Ovary (tissue), 10 donors: ENCODE measurements at places on chromosomes 1 and 21. TPM values are rescaled to one million over a fixed set of nuclear protein-coding genes. Genes with fewer than 3 reads are reported as not detected.

- H3K4me1 ChIP-seq: no peaks in the 10 kb centered on the region
- no peak for DNase-seq
- H3K36me3 ChIP-seq: no peaks in the 10 kb centered on the region
- no peak overlapping the region for H3K4me3 ChIP-seq
- no peak overlapping the region for H3K27ac ChIP-seq
Observed at GRCh38 chr1:116529199-116529631, 41.6 kb downstream of the CD58 start.

TMEM51 gene
- 9.4 TPM for polyA plus RNA-seq

DNA sequence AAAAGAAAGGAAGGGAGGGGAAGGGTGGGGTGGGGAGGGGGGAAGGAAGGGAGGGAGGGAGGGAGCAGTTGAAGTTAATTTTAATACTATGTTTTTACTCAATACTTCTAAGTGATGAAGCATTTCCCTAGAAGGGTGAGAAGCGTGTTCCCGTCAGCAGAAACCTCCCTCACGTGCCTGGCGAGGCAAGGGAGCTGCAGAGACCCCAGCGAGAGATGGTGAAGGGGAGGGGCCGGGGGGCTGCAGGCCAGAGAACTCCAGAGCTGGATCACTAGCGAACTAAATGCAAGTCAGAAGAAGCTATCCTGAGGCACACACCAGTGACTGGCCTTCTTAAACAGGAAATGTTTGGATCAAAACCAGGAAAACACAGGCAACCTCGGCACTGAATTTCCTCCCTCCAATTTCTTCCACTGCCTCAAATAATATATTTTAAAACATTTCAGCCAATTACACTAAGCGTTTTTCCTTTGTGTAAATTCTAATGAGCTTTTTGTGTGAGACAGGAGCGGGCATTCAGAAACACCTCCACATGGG is 18.0 kb downstream of the WDR4 start:
- no peak overlapping the region for H3K27ac ChIP-seq
- no peak overlapping the region for H3K4me3 ChIP-seq
- DNase-seq: no peak
- H3K27me3 ChIP-seq: no peaks in the 10 kb centered on the region
- H3K36me3 ChIP-seq: no peaks in the 10 kb centered on the region

KCNA10 gene
- polyA plus RNA-seq: not detected

GRCh38 chr1:180482425-180483275 is 19.7 kb downstream of the ACBD6 start:
- no peaks in the 10 kb centered on the region for H3K36me3 ChIP-seq
- no peak overlapping the region for H3K27ac ChIP-seq
- no peak for DNase-seq

GRCh38 chr1:77283701-77284425 is 2.0 kb downstream of the AK5 start:
- H3K27me3 ChIP-seq: no peaks in the 10 kb centered on the region
- H3K27ac ChIP-seq: no peak overlapping the region
- H3K4me1 ChIP-seq: peaks cover 3% of the 10 kb centered on the region
- H3K36me3 ChIP-seq: no peaks in the 10 kb centered on the region
- H3K4me3 ChIP-seq: no peak overlapping the region

C2CD4D gene
- 0.04 TPM for polyA plus RNA-seq

GRCh38 chr1:15885701-15886610 is 38.4 kb downstream of the SPEN start:
- H3K27me3 ChIP-seq: no peaks in the 10 kb centered on the region
- H3K4me3 ChIP-seq: peak overlapping the region; percentile 42
- peak overlapping the region; percentile 82 for H3K27ac ChIP-seq
- H3K4me1 ChIP-seq: peaks cover 7% of the 10 kb centered on the region
- peak; percentile 99 for DNase-seq
- H3K36me3 ChIP-seq: no peaks in the 10 kb centered on the region
